ENCODE measurements at places on chromosomes 12 and 14.

GRCh38 chr14:92982956-92983355 lies 60.0 kb downstream of the CHGA start:
- no peak for DNase-seq

DNA sequence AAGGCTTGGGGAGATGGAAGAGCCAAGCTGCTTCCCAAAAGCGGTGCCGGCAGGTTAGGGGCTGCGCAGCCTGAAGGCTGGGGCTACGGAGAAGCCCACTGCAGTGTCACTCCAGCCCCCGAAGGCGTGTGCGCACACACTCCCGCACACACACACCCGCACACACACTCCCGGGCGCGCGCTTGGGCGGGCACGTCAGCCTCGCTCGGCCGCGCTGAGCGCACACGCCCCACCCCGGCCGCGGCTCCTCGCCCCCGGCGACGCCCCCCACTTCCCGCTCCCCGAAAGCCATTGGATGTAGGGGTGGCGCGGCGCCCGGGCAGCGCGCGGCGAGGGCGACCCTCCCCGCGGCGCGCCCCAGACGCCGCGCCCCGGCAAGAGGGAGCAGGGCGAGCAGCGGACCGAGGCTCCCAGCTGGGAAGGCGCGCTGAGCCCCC lies at the start of gene KCNK10:
TSS of gene KCNK10 (minus strand) at position 184 of the 437 bp plus-strand sequence. CDS start 471 bp downstream, outside the sequence.
- DNase-seq: no peak

- DNase-seq: no peak
These were observed 6.9 kb downstream of the SMCO2 start for GRCh38 chr12:27453421-27453820.

DNA sequence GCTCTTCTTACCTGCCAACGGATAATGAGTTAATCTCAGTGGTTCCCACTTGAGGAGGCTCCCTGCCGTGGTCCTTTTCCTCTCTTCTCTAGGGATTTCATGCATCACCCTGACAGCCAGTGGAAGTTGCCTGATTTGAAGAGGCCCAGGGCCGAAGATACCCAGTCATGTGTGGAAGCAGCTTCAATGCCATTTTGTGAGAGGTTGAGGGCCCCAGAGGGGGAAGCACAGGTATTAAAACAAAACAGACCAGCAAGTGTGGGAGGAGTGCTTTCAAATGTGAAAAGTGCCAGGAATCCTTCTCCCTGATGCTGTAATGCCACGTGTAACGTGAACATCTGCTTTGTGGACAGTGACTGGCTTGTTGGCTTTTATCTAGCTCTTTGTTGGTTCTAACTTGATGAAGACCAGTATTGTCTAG lies 1.5 kb downstream of the TCP11L2 start:
- no peak for DNase-seq
